Stimulated activated CD4-positive, alpha-beta T cell treated with anti-CD3 and anti-CD28 coated beads, Interleukin-1b, Interleukin-23, amount 100 ng/mL, for 1 hour (primary cell): ENCODE measurements at places on chromosomes 6 and 20.

DNA sequence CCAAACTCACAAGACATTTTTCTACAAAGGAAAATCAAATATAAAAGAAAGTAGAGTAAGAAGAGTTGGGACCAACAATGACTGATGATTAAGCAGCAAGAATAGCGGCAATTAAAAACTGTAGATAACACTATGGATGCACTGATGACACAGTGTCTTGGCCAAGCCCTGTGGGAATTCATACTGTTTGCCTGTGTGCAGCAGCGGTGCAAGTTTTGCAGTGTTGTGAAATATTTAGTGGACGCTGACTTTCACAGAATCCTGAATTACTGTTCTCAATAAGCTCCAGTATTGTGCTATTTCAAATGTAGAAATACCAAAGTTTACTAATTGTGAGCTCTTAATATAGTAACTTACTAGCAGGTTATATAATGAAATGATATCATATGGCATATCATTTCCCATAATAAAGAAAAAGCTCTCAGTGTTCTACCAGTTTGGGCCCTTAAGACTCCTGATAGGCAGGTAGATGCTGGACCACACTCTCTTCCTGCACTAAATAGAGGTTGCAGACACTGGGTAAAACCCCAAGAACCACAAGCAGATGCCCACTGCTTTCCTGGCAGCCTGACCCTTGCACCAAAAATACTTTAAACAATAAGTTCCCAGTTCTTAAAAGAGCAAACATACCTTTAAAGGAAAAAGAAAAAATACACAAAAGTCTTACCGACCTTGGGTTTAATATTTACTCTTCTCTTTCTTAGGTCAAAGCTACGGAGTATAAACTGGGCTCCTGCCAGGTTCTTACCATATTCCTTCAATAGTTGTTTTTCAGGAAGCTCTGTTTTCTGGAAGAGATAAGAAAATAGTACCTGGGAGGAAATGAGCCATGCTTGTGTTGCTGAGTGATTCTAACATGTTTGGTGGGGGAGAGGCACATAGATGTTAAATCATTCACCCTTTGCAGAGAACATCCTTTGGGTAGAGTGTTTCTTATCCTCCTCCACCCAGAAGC lies 41.6 kb downstream of the ANKEF1 start:
- no peak for DNase-seq

GRCh38 chr6:106658469-106658868 lies 29.1 kb downstream of the QRSL1 start:
- no peak for DNase-seq

DNA sequence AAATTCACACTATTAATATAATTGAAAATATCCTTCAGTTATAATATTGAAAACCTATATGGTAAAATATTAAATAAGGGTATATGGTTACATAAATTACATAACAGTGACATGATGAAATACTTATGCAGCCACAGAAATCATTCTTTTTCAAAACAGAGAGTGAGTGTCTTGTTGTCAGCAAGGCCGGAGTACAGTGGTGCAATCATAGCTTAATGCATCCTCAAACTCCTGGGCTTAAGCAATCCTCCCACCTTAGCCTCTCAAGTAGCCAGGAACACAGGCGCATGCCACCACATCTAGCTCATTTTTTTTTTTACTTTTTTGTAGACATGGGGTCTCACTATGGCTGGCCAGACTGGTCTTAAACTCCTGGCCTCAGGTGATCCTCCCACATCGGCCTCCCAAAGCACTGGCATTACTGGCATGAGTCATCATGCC lies 40.4 kb downstream of the FAM8A1 start:
- no peak for DNase-seq

- no peak for DNase-seq
Measured at GRCh38 chr6:50600280-50600679, 113.0 kb upstream of the TFAP2D start.

- DNase-seq = no peak
Measured at GRCh38 chr6:111987295-111987694, 66.6 kb upstream of the CCN6 start.

- no peak for DNase-seq
Measured at GRCh38 chr6:336159-337114, 44.1 kb downstream of the DUSP22 start.

DNA sequence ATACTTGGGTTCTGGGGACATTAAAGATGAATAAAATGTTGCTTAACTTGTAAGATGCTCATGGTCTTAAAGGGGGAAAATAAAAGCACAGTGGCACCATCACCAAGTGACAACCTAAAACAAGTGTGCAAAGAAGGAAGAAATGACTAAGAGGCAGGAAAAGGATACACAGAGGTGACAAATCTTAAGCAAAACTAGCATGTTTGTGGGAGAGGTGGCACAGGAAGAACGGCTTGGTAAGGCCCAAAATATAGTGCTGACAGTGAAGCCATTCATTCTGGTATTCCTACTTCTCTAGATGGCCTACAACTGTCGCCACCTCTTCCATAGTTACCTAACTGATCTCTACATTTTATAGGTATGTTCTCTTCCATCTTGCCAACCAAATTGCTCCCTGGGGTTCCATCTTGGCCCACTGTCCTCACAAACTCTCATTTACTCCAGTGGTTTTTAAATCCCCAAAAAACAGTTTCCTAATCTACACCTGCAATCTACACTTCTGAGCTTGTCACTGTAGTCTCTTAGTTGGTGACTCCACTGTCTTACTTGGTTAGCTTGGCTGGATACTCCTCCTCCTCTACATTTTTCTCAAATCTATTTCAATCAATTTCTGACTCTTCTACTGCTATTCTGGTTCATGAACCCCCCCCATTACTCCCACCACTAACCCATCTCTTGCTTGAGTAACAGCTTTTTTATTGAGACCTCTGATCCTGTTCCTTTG lies 33.5 kb downstream of the FAM8A1 start:
- no peak for DNase-seq

DNA sequence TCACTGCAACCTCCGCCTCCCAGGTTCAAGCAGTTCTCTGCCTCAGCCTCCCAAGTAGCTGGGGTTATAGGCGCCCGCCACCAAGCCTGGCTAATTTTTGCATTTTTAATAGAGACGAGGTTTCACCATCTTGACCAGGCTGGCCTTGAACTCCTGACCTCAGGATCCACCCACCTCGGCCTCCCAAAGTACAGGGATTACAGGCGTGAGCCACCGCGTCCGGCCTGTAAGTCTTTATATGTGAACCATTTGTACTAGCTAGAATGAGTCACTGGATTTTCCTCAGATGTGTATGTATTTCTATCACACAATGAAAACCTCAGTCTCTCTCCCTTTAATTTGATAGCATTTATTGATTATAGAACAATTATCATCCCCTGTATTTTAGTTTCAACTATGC lies 34.0 kb downstream of the ITCH start:
- no peak for DNase-seq

GRCh38 chr6:67633058-67633457 lies 1002.0 kb upstream of the ADGRB3 start:
- no peak for DNase-seq

DNA sequence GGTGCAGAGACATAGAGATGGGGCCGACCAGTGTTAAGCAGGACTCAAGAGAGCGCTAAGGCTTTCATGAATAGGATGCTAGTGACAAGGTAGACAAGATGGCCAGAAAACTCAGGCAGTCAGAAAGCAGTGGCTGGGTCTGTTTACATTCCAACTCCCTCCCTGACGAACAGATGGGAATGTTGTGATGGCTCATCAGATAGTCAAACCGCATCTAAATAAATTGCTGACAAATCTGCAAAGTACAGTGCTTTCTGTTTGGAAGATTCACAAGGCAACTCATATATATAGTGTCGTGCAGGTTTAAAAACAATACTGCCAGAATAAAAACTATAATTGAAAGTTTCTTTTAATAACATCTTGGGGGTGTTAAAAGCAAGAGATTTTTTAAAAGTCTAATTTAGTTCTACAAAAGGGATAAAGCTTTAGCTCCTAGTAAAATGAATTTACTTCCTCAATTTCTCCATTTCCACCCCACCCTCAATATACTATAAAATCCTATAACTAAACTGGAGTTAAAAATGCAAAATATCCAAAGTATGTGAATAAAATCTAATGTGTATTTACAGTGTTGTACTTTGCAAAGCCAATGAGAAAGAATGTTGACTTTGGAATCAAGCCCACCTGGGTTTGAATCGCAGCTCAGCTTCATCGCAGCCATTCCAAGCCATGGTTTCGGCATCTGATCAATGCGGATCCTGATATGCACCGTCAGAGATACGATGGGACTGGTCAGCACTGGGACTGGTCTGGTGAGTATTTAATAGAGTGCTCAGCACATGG lies 247.3 kb upstream of the PDE10A start:
- DNase-seq = no peak

- no peak for DNase-seq
Measured at GRCh38 chr6:143513410-143513809, 1.9 kb upstream of the FUCA2 start.

DNA sequence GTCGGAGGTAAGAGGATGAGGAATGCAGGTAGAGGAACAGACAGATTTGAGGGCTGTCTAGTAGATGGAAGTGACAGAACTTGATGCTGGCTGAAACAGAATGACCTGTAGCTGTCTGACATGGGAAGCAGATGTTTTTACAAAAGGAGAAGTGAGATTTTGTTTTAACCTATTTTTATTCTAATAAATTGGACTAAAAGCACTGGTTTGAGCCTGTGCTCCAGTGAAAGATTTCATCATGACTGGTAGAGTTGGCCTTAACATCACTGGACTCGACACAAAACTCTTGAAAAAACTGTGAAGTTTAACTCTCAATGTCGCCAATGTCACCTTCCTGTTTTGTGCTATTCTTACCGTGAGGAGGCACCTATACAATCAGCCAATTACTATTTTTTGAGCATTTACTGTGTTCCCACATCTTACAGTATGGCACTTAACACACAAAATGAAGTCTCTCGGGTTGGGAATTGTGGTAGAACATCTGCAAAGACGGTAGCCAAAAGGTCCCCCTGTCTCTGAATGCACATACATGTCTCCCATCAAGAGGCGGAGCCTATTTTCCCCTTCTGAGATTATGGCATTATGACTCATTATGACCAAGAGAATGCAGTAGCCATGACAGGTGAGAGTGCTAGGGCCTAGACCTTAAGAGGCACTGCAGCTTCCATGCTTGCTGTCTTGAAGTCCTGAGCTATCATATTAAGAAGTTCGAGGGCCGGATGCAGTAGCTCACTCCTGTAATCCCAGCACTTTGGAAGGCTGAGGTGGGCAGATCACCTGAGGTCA lies 93.2 kb downstream of the FOXF2 start:
- no peak for DNase-seq

DNA sequence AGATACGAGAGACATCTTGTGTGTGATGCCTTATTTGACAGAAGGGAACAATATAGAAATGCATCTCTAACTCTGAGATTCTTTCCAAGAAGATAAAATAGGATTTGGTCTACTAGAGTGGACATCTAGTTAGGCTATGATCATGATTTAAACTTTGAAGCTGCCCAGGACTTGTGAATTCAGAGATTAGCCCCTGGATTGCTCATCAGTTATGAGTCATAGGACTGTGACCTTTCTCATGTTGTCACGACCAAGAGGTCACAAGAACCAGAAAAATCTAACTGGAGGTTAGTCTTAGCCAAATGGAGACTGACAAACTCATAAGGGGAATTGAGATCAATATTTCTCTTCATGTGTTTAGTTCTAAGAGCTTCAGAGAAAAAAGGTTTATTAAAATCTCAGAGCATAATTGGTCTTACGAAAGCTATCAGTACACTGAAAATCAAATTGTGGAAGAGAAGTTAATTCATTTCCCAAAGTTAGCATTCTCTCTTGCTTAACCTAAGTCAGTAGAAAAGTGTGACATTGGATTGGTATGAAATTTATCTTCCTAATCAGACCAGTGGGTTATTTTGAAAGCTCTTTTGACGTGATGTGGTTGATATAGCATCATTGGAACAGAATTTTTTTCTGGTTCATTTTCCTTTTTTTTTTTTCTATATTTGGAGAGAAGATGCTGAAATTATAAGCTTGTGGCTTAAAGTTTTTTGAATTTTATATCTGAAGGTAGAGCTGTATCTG lies 245.7 kb downstream of the RNF144B start:
- no peak for DNase-seq

- DNase-seq = no peak
Measured at GRCh38 chr6:159184559-159184958, 15.4 kb downstream of the FNDC1 start.

DNA sequence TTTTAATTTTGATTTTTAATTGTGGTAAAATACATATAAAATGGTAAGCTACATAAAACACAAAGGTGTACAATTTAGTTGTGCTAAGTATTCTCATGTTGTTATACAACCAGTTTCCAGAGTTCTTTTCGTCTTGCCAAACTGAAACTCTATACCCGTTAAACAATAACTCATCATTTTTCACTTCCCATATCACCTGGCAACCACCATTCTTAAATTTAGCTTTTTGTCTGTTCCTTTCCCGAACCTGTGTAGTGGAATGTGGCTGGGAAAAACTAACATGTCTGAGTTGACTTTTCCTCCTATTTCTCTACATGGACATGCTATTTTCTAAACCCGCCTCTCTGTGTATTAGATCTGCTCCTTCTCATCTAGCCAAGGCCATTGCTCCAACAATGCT lies 27.6 kb downstream of the RPRD1B start:
- no peak for DNase-seq

- no peak for DNase-seq
Measured at GRCh38 chr6:18148304-18149025, 6.4 kb downstream of the TPMT start.

DNA sequence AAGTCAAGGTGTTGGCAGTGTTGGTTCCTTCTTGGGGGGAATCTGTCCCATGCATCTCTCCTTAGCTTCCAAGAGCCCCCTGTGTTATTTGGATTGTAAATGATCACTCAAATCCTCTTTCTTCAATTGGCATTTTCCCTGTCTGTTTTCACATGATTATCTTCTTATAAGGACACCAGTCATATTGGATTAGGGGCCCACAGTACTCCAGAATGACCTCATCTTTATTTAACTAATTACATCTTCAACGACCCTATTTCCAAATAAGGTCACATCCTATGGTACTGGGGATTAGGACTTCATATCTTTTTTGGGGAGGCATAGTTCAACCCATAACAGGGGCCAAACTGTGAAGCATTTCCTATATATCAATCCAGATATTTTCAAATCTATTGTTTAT lies 57.3 kb downstream of the PTPRA start:
- no peak for DNase-seq

- DNase-seq = no peak
Measured at GRCh38 chr6:16273256-16273655, 34.9 kb downstream of the GMPR start.

- DNase-seq = no peak
Measured at GRCh38 chr20:34971561-34972235, 16.0 kb downstream of the MYH7B start.

DNA sequence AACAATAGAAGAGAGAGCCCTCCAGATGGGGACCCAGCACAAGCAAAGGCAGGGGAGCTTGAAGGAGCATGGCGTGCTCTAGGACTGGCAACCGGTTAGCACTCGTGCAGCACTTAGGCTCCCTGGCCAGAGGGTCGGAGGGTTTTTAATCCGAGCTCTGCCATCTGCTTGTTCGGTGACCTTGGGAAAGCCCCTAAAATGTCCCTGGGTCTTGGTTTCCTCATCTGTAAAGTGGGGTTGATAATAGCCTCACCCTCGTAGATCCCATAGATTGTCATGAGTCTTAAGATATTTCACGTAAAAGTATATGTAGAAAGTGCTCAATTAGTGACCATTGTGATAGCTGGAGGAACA lies 16.6 kb upstream of the HCK start:
- DNase-seq = no peak
